Hair follicular keratinocyte (primary cell): ENCODE measurements at places on chromosomes 16 and 17. TPM values are rescaled to one million over a fixed set of nuclear protein-coding genes. Genes with fewer than 3 reads are reported as not detected.

The TMEM114 gene
- not detected in 2 replicates for total RNA-seq

The MPO gene
- total RNA-seq = not detected in 2 replicates

The KRTAP4-11 gene
- total RNA-seq = not detected in 2 replicates

The KRT32 gene
- total RNA-seq = 0.30 TPM in 1 of 2 replicates, not detected in the other

The TEX14 gene
- not detected in 2 replicates for total RNA-seq

The MRPS7 gene
- 59.7 and 89.9 TPM in 2 replicates for total RNA-seq
